HT-29 (cell line): ENCODE measurements at places on chromosomes 5 and 9.

DNA sequence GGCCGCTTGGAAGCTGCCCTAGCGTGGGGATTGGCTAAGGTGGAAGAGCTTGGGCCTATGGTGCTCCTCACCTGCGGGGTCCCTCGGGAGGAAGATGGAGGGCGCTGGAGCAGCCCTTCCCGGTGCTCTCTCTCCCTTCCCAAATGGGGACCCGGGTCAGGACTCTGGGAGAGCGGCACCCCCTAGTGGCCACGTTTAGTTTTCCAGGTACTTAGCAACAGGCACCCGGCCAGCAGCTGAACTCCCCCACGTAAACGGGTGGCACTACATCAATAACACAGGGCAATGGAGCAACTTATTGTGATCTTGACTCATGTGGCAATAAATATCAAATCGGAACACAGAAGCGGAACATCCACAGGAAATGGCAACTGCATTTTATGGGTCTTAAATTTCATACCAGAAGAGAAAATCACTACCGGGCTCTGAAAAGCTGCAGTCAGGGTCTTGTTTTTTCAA is 316.6 kb downstream of the AGTPBP1 start:
- DNase-seq = peak; percentile 83

- DNase-seq = no peak
Observed at GRCh38 chr5:172746725-172747124, 24.3 kb downstream of the DUSP1 start.

GRCh38 chr5:177194268-177194667 is 60.7 kb downstream of the NSD1 start:
- DNase-seq = peak; percentile 48

GRCh38 chr9:131111186-131111853 is 14.1 kb upstream of the NUP214 start:
- no peak for DNase-seq

DNA sequence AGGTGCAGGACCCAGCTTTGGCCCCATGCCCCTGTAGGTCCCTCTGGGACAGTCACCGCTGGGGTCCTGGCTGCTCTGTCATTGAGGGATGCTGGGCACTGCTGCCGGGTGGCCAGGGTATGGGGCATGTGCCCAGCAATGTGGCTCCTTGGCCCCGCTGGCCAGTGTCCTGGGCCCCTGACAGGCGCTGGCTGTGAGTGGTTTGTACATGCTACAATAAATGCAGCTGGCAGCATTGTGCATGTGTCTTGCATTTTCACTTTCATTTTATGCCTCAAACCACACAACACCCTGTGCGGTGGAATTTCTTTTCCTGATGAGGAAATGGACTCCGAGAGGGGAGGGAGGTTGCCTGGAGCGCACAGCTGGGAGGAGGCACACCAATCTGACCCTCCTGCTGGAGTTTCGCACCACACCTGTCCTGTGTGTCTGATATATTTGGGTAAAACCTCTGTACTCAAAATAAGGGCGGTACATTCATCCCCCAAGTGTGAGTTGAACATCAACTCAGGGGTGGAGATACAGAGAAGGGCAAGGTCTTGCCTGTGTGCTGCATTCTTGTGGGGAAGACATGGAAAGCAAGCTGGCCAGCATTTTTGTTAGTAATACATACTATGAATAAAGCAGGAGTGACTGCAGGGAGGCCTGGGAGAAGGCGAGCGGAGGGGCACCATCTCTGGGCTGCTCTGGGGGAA is 11.7 kb downstream of the TSPAN17 start:
- peak; percentile 28 for DNase-seq

- no peak for DNase-seq
Observed at GRCh38 chr5:27396998-27397397, 358.6 kb upstream of the CDH9 start.

DNA sequence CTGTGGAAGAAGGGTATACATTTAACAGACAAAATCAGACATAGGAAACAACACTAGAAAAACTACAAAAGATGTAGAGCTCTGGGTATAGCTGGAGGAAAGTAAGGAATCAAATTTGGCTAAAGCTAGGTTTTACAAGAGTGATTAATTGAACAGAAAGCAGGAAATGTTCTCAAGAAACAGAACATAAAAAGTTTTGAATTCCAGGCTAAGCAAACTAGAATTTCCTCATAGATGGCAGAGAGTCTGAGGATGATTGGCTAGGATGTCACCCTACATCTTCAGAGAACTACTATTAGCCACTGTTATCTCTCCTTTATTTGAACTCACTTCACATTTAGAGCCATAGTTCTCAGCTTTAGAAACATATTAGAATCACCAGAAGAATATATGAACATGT is 502.1 kb upstream of the PAPPA start:
- no peak for DNase-seq

GRCh38 chr5:81302596-81302995 is 1.2 kb downstream of the ZCCHC9 start:
- DNase-seq = no peak

DNA sequence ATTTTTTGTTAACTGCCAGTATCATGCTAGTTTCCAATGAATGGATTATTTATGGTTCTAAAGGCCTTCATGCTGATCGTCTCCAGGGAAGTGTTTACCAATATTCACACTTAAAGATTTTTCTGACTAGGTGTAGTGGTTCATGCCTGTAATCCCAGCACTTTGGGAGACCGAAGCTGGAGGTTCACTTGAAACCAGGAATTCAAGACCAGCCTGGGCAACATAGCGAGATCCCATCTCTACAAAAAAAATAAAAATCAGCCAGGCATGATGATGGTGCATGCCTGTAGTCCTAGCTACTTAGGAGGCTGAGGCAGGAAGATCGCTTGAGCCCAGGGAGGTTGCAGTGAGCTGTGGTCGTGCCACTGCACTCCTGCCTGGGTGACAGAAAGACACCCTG is 43.5 kb downstream of the FAM13B start:
- no peak for DNase-seq

GRCh38 chr9:106039151-106039935 is 345.0 kb downstream of the TMEM38B start:
- DNase-seq = no peak

GRCh38 chr5:68032216-68032762 is 183.3 kb upstream of the PIK3R1 start:
- no peak for DNase-seq

GRCh38 chr5:64839936-64840335 is 71.2 kb downstream of the CWC27 start:
- DNase-seq = no peak

- no peak for DNase-seq
Observed at GRCh38 chr9:5784526-5785315, 48.2 kb downstream of the ERMP1 start.

GRCh38 chr5:77896338-77896737 is 120.2 kb upstream of the TBCA start:
- no peak for DNase-seq

- DNase-seq = no peak
Observed at GRCh38 chr5:88732181-88732633, 150.8 kb downstream of the MEF2C start.
